Pulmonary artery endothelial cell (primary cell): ENCODE measurements at places on chromosomes 7 and 10. TPM values are rescaled to one million over a fixed set of nuclear protein-coding genes. Genes with fewer than 3 reads are reported as not detected.

The GIMAP7 gene
- 48.7 and 72.0 TPM in 2 replicates for total RNA-seq

DNA sequence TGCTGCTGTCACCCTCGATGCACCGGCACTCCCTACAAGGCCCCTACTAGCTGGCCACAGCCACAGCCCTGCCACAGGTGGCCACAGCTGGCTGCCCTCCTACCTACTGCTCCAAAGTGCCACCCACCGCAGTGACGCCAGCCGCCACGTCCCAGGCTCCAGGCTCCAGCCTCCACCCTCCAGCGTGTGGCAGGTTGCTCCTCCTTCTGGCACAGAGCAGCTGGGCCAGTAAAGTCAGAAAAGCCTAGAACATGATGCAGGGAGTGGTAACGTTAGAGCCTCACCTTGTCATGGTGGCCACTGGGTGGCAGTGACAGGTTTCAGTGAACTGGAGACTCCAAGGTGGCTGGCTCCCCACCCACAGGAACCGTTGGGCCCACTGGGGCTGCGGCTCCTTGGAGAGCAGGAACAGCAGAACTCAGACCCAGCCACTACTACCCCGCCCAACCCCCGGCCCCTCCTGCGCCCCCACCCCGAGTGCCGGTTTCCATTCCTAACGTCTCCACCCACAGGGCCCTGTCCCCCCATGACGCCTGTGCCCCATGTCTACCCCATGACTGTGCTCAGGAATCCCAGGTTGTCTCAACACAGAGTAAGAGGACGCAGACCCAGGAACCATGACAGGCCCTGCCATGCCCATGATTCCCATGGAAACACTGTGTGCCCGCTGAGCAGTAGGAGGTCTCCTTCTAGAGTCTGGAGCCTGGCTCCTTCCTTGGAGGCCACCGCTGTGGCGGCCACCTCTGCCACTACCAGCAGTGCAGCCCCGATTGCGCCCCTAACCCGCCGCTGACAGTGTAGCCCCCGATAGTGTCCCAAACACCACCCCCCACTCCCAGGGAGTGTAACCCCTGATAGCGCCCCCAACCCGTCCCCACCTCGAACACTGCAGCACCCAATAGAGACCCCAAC lies 52.3 kb upstream of the ZNF33B start:
- no peak for DNase-seq

The ADIRF gene
- total RNA-seq = 14.3 and 36.5 TPM in 2 replicates

- no peak for DNase-seq
Observed at GRCh38 chr10:120827251-120827875, 23.8 kb upstream of the WDR11 start.

DNA sequence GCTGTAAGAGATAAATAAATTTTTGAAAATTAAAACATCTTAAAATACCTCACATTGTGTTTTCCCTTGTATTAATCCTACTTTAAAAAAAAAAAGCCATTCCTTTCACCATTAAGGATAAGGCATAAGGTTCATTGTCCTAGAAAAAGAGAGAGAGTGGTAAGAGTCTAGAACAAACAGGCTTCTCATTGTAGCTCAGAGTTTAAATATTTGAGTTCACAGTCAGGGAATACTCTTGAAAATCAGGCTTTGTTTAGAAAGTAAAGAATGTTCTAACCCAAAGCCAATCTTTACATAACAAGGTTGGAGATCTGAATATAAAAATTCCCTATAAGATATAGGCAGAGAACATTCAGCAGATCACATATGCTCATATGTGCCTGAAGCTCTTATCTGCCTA lies 40.2 kb upstream of the TES start:
- no peak for DNase-seq

DNA sequence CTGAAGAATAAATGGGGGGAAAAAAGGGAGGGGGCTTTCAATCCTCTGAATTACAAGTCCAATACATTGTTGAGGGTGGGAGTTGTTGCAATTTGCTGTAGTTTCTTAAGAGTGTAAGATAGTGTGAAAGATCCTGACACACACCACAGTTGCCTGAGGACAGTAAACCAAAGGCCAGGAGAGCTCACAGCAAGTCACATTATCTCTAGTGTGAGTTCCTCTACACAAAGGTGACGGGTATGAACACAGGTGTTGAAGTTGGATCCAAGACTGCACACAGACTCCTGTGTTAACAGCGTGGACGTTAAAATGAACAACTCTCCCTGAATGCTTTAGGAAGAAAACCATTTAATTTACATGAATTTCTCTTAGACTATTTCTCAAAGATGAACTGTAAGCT lies 12.0 kb downstream of the LARP4B start:
- no peak for DNase-seq

- no peak for DNase-seq
Observed at GRCh38 chr10:121553511-121554264, 44.6 kb downstream of the FGFR2 start.

The LGI1 gene
- not detected in 2 replicates for total RNA-seq

GRCh38 chr10:72104472-72105097 lies 16.2 kb upstream of the SPOCK2 start:
- DNase-seq = no peak

DNA sequence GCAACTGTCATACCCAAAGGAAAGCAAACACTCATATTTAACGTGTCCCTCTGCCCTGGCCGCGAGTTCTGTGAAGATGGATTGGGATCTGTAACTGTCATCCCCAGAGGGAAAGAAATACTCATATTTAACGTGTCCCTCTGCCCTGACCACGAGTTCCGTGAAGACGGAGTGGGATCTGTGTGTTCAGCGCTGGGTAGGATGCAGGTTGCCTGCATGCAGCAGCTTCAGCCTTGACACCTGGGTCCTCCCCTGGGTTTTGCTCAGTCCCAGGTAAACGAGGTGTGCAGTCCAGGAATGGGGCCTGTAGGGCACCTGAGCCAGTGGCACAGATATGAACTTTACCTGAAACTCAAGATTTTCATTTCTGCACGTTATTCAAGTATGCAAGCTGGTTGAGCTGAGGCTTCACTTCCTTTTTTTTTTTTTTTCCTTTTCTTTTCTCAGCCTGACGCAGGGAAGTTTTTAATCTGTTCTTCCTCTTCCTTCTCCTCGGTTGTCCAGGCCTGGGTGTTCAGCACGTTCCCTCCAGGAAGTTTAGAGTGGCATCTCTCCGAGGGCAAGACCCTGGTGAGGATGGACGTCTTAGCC lies 159.0 kb upstream of the SHH start:
- no peak for DNase-seq

The AKR1B1 gene
- total RNA-seq = 145 and 154 TPM in 2 replicates

DNA sequence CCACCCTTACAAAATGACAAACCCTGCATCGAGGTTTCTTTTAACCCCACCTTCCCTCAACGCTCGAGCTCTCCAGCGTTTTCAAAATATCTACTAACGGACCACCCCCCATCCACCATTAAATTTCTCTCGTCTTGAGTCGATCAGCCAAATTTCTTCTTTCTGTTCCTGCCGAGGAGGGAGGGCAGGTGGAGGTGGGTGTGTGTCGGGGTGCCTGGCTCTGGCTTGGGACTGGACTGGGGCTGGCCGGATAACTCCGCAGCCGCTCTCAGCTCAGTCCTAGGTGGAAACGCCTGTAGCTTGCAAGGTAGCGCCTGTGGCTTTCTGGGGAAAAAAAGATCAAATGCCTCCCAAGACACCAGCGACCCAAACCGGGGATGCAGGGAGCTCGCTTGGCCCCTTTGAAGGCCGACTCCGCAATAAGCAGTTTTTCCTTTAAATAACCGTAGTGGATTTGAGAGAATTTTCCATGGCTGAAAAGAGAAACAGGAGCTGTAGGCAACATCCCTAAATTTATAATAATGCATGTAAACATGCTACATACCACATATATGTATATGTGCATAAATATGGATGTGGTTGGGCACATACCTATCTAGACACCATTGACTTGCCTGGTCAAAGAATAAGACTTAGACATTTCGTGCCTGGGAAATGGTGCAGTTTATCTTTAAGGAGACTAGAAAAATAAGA lies 1.9 kb upstream of the TMEM178B start:
- DNase-seq = no peak

DNA sequence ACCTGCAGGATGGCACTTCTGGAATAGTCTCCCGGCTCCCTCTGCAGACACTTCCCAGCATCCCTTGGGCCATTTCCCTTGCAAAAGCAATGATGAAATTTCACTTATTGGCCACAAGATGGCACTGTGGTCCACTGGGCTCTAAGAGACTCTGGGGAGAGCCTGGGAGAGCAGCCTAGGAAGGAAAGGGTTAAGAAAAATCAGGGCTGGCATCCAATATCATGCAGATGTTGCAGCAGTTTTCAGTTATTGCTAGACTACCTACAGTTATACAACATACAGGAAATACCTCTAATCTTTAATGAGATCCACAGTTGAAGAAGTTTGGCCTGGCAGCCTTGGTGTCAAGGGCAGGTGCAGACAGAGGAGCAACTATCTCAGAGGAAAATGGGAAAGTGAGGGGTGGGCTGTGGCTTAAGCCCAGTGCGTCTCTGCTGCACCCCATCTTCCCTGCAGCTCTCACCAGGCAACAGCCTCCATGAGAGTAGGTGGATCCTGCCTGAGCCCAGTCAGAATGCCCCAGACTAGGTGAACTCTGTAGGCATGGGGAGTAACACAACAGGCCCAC lies 100.2 kb upstream of the PRSS58 start:
- DNase-seq = peak; percentile 41

- DNase-seq = no peak
Observed at GRCh38 chr7:101468546-101469275, 106.0 kb downstream of the COL26A1 start.

- DNase-seq = no peak
Observed at GRCh38 chr10:128522551-128523308, 396.5 kb upstream of the MKI67 start.

DNA sequence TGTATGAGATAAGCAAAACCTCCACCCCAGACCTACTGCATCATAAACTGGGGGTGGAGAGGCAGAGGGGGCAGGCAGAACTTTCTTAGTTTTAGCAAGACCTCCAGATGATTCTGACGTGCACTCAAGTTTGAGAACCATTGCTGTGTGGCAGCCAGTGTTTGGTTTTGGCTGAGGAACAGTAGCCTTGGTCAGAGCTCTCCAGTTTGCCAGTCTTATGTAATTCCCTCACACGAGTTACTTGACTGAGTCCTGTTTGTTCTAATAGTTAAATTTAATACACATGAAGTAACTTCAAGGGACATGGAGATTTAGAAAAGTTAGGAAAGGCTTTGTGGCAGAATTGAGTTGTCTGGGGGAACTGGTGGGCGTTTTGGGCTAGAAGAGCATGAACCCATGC lies 38.5 kb downstream of the GARS1 start:
- no peak for DNase-seq

The GOLGA7B gene
- total RNA-seq = under 0.01 TPM in 1 of 2 replicates, not detected in the other

- DNase-seq = no peak
Observed at GRCh38 chr7:84073186-84073875, 121.3 kb downstream of the SEMA3A start.

- no peak for DNase-seq
Observed at GRCh38 chr10:26755443-26755903, 58.0 kb downstream of the PDSS1 start.

DNA sequence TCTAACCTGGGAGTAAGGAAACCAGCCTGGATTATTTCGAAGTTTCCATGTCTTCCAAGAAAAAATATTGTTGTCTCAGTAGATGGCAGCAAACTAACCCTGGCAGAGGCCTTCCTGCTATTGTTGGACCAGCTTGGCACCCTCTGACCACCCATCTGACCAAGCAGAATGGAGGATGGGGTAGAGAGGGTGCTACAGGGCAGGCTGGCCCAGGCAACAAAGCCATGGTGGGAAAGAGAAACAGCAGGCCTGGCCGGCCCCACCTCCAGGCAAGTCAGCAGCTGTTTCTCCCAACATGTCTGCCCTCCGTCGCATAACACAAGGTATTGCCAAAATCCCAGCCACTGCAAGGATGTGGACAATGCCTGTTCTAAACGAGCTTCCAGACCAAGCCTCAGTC lies 95.0 kb downstream of the FAM53B start:
- no peak for DNase-seq

DNA sequence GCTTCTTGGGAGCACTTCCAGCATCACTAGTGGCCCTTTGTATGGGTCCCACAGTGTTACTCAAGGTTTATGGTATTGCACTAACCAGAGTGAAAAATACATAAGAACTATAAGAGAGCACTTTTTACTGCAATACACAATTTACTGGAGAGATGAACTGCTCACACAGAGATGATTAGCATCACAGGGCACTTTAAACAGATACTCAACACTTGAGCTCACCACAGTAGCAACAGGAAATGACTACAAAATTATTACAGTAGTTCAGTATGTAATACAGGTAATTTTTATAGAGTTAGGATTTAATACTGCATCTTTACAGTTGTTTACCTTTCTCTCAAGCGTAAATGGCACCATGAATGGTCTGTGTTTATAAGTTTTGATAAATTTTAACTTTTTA lies 68.2 kb upstream of the CDK1 start:
- no peak for DNase-seq

GRCh38 chr10:96230527-96230926 lies 40.8 kb downstream of the BLNK start:
- no peak for DNase-seq

DNA sequence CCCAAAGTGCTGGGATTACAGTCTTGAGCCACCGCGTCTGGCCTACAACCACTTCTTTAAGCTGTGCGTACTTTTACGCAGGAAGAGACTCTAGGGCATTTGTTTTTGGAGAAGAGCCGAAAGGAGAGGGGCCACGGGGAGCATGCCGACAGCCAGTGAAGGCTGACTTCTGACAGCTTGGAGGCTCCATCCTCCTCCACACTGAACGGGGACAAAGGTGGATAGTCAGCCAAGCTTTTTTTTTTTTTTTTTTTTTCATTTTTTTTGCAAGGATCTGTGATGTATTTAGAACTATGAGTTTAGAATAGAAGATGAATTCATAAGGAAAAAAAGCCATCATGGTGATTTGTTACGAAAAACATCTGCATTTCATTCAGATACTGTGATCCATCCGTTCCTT lies 221.7 kb downstream of the ARHGAP21 start:
- DNase-seq = no peak

GRCh38 chr10:68010426-68010940 lies 64.6 kb downstream of the HERC4 start:
- DNase-seq = no peak

The INHBA gene
- 2.4 and 13.1 TPM in 2 replicates for total RNA-seq

The MMP21 gene
- total RNA-seq = 0.07 TPM in 1 of 2 replicates, not detected in the other

DNA sequence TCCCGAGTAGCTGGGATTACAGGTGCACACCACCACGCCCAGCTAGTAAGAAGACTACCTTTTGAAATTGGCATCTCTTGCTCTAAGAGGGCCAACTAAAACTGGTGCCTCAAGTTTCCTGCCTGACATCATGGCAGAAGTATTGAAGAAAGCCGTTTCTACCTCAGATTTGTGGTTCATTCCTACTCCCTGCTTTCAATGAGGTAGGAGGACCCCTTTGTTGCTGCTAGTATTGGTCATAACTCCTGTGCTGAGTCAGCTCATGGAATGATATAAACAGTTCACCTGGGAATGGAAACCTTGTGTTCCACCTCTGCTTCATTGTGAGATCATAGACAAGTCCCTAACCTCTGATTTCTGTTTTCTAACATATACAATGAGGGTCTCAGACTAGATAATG lies 82.8 kb downstream of the CDK6 start:
- no peak for DNase-seq

- no peak for DNase-seq
Observed at GRCh38 chr10:126270111-126270510, 118.2 kb downstream of the ADAM12 start.
